ENCODE measurements at places on chromosomes 2 and 18.
A peak's percentile ranks its signal among the peaks of the same experiment; 100 is the strongest.

- DNase-seq, result no peak
Measured at GRCh38 chr2:30768036-30768686, 39.1 kb downstream of the CAPN13 start.

- peak; percentile 25 for DNase-seq
Measured at GRCh38 chr18:37334631-37335408, 230.8 kb downstream of the CELF4 start.

DNA sequence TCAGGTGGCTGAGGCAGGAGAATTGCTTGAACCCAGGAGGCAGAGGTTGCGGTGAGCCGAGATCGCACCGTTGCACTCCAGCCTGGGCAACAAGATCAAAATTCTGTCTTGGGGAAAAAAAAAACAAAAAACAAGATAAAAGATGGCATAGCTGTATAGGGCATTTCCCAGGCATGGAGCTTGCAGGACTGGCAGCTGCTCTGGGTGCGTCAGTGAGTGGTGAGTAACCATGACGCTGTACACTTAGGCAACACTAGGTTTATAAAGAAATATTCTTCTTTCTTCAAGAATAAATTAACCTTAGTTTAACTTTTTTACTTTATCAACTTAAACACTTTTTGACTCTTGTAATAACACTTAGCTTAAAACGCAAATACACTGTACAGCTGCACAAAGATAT, 15.4 kb downstream of the TGOLN2 start:
- DNase-seq, result no peak

DNA sequence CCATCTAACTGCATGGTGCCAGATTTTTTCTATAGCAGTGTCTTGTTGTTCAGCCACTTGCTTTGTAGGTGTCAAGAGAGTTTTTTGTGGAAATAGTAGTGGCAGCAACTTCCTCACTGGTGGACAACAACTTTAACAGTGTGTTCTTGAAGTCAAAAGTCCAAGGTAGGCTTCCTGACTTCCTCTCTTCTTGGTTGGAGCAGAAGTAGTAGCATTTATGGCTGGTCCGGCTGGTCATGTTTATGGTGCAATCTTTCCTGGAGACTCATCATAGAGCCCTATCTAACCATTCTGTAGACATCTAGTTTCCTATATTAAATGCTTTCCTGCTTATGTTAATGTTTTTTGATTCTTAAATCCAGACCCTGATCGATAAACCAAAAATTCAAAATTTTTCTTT, 11.7 kb downstream of the GPR75 start:
- DNase-seq, result no peak

DNA sequence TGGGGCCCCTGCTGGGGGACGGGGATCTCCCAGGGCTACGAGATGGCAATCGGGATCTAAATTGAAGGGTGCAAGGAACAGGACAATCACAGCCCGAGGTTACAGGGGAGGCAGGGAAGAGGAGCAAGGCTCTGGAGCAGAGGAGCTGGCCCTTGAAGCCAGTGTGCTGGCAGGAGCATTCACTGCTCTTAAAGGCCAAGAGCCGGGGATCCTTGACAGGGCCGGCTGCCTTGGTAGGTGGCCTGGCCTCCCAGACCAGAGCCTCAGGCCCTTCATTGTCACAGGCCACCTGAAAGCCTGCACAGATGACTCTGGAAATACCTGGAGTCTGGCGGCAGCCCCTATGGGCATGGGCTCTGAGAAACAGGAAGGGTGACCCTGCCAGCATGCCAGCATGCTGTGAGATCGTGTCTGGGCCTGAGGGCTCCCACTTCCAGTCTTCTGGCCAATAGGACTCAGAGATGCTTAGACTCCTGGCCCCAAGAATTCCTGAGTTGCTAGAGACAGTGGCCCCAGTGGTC, 38.7 kb downstream of the PDIA6 start:
- no peak for DNase-seq

- no peak for DNase-seq
Measured at GRCh38 chr18:22999212-22999611, 66.1 kb downstream of the RBBP8 start.

GRCh38 chr2:73937103-73937885, 10.6 kb downstream of the DGUOK start:
- no peak for DNase-seq

DNA sequence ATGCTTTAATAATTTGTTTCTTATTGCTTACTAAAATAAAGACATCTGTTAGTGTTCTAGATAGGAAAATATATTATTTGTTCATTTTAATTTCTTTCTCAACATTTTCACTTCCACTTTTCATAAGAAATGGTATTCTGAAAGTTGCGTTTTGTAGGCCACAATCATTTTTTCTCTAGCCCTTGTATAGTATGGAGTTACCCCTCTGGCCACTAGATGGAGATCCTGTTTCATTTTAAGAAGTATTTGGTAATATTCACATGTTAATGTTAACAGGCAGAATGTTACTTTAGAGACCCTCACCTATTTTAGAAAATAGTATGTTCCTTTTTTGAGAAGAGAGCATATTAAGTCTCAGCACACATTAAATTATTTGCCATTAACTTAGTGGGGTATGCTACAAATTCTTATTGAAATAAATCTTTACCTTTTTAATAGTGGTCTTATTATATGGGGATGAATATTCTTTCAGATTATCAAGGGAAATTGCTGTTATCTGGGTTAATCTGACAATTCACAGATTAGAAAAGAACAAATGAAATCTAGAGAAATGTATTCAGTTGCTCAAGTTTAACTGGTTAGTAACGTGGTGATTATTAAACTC, 73.9 kb upstream of the TTC27 start:
- peak; percentile 47 for DNase-seq

GRCh38 chr2:185006481-185006880, 408.2 kb downstream of the ZNF804A start:
- DNase-seq, result no peak

GRCh38 chr18:48545757-48546321, 7.0 kb downstream of the CTIF start:
- DNase-seq, result no peak

- DNase-seq, result no peak
Measured at GRCh38 chr2:64367444-64368232, 86.3 kb upstream of the LGALSL start.

DNA sequence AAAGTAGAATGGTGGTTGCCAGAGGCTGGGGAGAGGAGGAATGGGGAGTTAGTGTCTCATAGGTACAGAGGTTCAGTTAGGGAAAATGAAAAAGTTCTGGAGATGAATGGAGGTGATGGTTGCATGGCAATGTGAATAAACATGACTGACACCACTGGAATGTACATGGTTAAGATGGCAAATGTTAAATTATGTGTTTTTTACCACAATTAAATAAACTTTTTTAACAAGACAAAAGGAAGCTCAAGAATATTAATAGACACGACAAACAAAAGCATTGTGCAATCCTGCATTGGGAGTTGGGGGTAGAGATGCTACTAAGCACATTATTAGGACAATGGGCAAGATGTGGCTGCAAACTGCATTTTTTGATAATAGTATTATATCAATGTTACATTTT, 147.7 kb downstream of the TWIST2 start:
- no peak for DNase-seq

GRCh38 chr2:194567661-194568017, 1089.4 kb upstream of the SLC39A10 start:
- no peak for DNase-seq

DNA sequence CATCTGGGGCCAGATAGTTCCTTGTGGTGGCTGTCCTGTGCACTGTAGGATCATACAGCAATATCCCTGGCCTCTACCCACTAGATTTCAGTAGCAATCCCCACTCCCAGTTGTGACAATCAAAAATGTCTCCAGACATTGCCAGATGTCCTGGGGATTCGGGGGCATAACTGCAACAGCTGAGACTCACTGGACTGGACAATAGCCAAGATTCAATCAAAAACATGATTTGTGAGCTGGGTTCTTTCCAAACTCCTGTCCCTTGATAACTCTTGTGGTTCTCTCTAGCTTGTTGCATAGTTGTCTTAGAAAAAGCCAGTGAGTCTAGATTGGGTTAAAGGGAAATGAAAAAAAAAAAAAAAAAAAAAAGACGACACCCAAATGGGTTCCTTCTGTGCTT, 293.4 kb downstream of the CELF4 start:
- peak; percentile 50 for DNase-seq

DNA sequence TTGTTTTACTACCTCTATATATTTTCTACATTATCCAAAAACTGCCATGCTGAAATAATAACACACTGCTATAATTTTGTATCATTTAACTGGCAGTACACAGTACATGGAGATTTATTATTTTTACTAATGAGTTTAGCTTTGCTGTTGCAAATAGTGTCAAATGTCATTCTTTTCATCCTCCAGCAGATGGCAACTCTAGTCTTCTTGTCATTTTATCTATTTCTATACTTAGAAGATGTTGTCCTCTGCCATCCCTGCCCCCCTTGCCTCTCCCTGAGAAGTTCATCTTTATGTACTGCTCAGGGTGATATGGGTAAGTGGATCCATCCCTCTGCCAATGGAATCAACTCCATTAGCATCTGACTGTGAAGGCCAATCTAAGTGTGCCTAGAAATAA, 21.7 kb upstream of the LRRTM1 start:
- peak; percentile 13 for DNase-seq

- DNase-seq, result no peak
Measured at GRCh38 chr2:60440767-60441163, 112.7 kb downstream of the BCL11A start.

DNA sequence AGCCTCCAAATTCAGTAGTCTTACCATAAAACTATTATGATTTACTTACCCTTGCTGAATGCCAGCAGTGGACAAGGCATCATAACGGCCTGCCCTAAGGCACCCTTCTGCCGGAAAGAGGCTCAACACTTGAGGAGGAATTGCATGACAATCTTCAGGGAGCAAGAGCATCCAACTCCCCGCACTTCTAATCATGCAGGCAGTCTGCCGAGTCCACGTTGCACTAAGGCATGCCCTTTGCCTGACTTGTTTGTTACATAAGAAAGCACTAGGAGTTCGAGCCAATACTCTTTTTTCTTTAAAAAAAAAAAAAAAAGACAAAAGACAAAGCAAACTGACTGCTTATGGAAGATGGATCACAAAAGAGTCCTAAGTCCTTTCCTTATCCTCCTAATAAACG, 17.9 kb upstream of the SPTBN1 start:
- no peak for DNase-seq

- no peak for DNase-seq
Measured at GRCh38 chr2:202353430-202353829, 22.7 kb upstream of the BMPR2 start.

DNA sequence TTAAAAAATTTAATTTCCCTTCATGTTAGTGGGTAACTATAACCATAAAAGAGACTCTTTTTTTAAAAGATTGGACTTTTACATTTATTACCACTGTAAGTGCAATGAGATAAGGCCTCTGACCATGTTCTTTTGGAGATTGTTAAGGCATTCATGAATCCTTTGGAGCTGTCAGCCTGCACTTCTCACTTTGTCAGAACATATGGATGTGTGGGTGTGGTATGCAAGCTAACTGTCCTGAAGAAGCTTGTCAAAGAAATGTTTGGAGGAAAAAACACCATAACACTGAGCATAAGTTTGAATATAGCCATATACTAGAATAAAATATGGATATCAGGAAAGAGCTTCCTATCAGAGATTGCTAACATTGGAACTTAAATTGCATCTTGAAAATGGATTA, 754.1 kb downstream of the DPP10 start:
- DNase-seq, result no peak

GRCh38 chr2:47225061-47225783, 70.1 kb upstream of the STPG4 start:
- DNase-seq, result peak; percentile 91

DNA sequence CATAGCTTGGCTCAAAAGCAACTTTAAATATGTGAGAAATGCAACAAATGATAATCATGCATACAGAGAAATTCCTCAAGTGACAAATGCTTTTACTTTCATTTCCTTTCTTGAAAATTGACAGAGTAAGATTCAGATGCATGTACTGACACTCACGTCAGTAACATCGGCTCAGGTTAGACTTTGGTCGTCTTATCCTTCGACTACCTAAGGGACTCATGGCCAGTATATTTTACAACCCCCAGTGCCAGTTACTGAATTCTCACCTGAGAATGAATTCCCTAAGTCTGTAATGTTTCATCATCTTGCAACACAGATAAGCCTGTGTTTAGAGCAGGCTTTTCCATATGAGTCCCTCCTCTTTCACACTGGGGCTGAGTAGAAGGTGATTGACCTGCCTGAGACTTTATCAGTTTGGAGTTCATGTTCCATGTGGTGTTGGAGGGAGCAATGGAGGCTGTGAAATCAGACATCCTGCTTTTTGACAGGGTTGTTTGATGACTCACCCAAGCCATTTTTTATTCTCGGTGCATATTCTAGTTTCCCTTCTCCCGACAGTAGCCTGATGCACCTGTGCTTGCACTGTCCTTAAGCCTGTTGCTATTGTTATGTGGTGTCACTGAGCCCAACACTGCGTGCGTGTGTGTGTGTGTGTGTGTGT, 30.5 kb upstream of the ATP8B1 start:
- DNase-seq, result no peak

DNA sequence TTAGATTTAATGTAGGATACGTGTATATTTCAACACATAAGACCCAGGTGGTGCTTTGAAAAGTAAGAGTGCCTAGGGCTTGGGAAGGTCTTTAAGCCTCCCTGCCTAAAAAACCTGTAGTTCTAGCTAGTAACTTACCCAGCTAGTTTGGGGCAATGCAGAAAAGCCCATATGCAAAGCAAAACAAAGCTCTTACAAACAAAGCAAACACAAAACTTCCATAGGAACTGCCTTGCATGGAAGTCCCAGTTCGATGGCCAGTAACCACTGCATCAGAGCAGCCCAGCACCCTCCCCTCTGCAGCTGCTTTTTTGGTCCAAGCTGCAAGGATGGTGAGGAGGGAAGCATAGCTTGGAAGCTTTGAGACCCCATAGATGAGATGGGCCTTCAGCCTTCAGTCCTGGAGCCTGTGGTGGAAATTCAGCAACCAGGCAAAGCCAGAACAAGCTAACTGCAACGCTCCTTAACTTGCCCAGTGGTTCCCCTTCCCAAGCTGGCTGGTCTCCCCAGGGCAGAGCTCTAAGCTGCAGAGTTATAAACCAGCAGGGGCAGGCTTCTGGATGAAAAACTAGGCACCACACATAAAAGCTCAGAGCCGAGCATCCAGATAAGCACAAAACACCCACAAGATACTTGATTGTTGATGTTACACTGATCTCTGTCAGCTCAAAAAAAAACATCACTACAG, 16.2 kb downstream of the C2orf76 start:
- no peak for DNase-seq

DNA sequence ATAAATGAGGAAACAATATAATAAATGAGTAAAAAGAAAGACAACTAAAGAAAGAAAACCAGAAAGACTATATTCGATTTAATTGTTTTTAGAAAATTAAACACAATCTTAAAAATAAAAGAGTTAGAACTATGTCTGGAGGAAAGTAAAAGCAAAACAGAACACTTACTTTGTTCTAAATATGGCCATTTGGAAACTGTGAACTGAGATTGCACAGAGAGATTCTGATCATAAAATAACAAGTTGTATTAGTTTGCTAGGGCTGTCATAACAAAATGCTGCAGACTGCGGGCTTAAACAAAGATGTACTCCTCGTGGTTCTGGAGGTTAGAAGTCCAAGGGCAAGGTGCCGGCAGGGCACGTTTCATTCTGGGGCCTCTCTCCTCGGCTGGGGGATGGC, 128.1 kb upstream of the AQP4 start:
- no peak for DNase-seq

All from NCI-H446 (cell line).